AG10803 (cell line): ENCODE measurements at places on chromosomes 5 and 9.

- peak; percentile 4 for DNase-seq
Measured at GRCh38 chr5:40914835-40915234, 5.5 kb downstream of the C7 start.

DNA sequence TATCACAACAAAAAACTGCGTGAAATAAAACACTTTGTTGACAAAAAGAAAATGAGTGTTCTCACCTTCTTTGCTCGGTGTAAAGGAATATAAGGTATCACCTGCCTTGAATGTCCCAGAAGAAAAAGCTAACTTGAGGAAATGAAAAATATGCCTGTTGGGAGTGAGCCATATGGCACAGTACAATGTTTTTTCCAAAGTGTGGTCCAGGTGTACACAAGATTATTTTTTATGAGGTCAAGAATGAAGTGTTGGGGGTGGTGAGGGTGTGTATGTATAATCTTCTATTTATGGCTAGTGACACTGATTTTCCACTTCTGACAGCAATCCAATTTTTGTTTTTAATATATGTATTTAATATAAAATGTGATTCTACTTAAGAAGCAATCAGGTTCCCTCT, 134.4 kb downstream of the RFX3 start:
- DNase-seq = no peak

DNA sequence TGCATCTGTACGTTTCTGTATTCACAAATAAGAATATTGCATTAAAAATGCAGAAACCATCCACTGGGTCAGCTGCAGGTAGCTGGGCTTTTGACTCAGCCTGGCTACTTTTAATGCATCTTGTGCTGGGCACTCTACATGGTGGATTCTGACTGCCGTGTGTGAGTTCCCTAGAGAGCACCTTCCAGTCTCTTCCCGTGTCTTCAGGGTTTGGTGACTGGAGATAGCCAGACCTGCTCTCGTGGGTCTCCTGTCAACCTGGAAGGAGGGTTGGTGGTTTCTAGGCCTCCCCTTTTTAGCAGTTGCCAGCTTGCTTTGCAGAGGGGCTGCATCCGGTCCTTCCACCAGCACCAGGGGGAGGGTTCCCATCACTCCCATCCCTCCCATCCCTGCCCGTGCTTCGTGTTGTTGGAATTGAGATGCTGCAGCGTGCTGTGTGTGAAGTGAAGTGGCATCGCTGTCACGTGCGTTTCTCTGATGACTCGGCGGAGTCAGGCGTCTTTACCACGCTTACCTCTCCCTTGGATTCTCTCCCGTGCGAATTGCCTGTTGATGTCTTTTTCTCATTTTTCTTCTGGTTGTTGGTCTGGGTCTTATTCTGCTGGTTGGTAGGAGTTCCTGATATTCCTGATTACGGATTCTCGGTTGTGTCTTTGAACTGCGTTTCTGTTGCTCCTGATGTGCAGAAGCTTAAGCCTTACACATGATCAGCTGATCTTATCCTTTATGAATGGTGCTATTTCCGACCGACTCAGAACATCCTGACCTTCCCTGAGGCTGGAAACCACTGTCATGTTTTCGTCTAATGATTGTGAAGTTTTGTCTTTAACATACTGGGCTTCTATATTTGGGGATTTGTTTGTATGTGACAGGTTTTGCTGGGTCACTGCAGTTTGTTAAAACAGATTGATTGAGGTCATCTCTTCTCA, 16.9 kb downstream of the FBXW5 start:
- peak; percentile 10 for DNase-seq

DNA sequence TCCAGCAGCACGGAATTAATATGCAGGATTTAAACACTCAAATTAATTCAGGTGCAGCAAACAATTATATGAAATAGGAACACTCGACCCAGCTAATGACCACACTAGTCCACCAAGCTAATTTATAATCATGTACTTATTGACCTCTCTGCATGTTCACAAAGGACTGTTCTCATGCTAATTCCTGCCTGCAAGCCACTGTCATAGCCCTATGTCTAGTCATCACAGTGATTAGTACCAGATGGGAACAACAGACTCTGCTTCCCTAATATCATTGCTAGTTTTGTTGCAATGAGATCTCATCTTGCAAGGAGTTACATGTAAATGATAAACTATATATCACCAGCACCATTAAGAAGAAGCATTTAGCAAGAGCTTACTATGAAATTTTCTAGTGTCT, 553.0 kb upstream of the GRAMD2B start:
- peak; percentile 25 for DNase-seq

- DNase-seq = no peak
Measured at GRCh38 chr9:10079284-10079964, 533.4 kb downstream of the PTPRD start.

DNA sequence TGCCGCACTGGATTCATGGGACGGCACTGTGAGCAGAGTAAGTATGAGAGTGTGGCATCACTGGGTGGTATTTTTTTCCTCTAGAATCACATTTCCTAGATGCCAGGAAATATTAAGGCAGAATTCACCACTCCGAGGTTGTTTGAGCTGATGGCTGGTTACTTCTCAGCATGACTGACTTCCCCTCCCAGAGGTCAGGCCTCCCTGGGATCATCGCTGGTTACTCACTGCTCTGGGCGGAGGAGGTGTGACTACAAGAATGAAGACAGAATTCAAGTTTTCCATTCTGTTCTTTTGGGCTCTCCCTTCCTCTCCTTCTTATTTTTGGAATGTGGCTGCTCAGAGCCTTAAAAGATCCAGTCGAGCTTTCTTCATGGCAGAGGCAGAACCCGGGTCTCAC, 76.6 kb upstream of the PRRC1 start:
- DNase-seq = no peak

DNA sequence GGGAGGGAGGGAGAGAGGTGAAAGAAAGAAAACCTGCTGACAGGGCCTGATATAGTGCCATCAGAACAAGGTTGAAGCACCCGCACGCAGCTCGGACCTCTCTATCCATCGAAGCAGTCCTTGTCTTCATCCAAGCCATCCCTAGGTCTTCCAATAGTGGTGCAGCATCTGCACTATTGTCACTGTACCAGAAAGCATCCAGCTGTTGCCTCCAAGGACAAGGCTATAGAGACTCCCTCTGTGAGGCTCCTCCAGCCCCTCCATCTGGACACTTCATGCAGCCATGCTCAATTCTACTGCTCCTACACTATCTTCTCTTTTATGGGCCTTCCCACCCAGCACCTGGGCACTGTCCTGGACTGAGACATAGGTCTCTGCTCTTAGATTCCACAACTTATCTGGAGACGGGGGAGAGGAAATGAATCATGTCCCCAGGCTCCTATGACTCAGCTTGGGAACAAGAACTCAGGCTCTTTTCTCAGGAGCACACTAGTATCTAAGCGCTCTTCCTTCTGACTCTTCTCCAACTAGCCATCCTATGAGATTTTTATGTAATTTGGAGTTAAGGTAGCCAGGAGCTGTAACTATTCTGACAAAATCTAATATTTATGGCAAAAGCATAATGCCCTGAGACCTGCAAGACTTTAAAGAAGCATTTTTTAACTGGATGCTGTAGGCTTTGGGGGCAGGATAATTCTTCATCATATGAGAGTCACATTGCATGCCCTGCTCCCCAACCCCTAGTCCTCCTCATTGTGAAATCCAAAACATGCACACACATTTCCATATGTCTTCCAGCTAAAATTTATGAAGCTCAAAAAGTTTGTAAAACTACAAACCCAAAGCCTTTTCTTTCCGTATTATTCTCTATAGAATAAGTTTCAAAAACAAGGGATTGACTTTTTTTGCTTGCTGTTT, 446.8 kb downstream of the CCDC171 start:
- DNase-seq = peak; percentile 89

DNA sequence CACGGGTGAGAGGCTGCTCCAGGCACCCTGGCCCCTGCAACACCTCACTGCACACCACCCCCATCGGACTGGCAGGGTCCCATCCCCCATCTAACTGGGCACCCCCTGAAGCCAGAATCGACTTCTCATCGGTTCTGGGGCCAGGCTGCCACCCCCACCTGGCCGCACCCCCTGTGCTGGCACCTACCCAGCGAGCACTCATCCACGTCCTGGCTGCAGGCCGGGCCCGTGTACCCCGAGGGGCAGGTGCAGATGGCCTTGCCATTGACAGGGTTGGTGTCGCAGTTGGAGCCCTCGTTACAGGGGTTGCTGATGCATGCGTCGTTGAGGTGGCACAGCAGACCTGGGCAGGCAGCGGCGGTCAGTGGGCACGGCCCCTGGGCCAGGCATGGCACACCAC, 27.9 kb downstream of the NOTCH1 start:
- DNase-seq = no peak
